ENCODE measurements at places on chromosomes 11 and 22. TPM values are rescaled to one million over a fixed set of nuclear protein-coding genes. Genes with fewer than 3 reads are reported as not detected.

PNPLA3 gene
- 6.9 TPM for total RNA-seq

LGR4 gene
- 16.2 TPM for total RNA-seq

TEX54 gene
- not detected for total RNA-seq

OR9Q1 gene
- not detected for total RNA-seq

ARHGAP20 gene
- total RNA-seq: 0.14 TPM

DRD2 gene
- 0.42 TPM for total RNA-seq

RAG1 gene
- total RNA-seq: 2.4 TPM

TLCD5 gene
- total RNA-seq: 9.3 TPM

DSCAML1 gene
- 0.21 TPM for total RNA-seq

MS4A6E gene
- total RNA-seq: not detected

EFCAB6 gene
- total RNA-seq: 2.3 TPM

NAALADL1 gene
- 21.7 TPM for total RNA-seq

RASGRP2 gene
- 0.41 TPM for total RNA-seq

CCDC15 gene
- total RNA-seq: 3.1 TPM

FOLR2 gene
- total RNA-seq: not detected

MYOD1 gene
- not detected for total RNA-seq

VSTM5 gene
- total RNA-seq: 0.27 TPM

PRODH gene
- total RNA-seq: 1.9 TPM

OR4C6 gene
- total RNA-seq: not detected

C11orf42 gene
- not detected for total RNA-seq

HTR3A gene
- 0.25 TPM for total RNA-seq

HPX gene
- total RNA-seq: 0.13 TPM

OR4X1 gene
- total RNA-seq: not detected

CHRM4 gene
- total RNA-seq: 0.29 TPM

DDTL gene
- total RNA-seq: 0.75 TPM

HEPN1 gene
- total RNA-seq: not detected

APOL1 gene
- total RNA-seq: 1.8 TPM

HTATIP2 gene
- total RNA-seq: 51.5 TPM

DEFB131B gene
- total RNA-seq: not detected

BBS1 gene
- total RNA-seq: 31.7 TPM

CDC42EP1 gene
- 98.1 TPM for total RNA-seq

SLC22A8 gene
- total RNA-seq: not detected

LSP1 gene
- total RNA-seq: not detected

TBX1 gene
- total RNA-seq: not detected

SAA1 gene
- total RNA-seq: 5.8 TPM

Data from kidney epithelial cell (primary cell).